ENCODE measurements at places on chromosomes 16 and 17. TPM values are rescaled to one million over a fixed set of nuclear protein-coding genes. Genes with fewer than 3 reads are reported as not detected.

Gene SDR42E2
- polyA plus RNA-seq = 0.11 TPM

GRCh38 chr16:87350681-87351319 is 32.8 kb downstream of the FBXO31 start:
- no peak for DNase-seq

DNA sequence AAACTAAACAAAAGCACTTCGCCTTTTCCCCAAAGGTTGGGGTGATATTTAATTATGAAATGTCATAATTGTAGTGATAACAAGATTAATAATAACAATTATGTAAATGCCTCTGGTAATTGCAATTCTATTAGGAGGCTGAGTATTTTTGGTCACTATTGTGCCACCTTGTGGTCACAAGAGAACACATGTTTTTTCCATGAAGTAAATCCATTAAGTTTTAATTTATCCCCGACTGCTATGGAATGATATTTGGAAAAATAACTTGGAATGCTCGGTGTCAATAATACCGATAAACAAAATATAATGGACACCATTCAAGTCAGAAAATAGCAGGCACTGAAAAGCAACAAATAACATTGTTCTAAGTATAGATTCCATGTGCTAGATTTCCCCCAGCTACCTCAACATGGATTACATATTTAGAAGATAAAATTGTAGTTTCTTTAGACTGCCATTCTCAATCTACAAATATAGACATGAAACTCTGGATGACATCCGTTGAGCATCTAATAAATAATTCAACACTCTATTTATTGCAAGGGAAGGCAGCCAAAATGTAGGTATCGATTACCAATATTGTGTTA is 25.0 kb upstream of the KCNJ2 start:
- no peak for DNase-seq

- DNase-seq = no peak
Measured at GRCh38 chr16:23406024-23406423, 47.0 kb downstream of the COG7 start.

GRCh38 chr16:31853291-31853690 is 20.3 kb upstream of the ZNF267 start:
- DNase-seq = no peak

GRCh38 chr16:22278441-22279230 is 18.6 kb upstream of the POLR3E start:
- DNase-seq = no peak

Measured in left renal pelvis (tissue), 4 donors.